ENCODE measurements at places on chromosomes 1 and 21.

- DNase-seq: no peak
These were observed 38.6 kb downstream of the CAPN9 start for GRCh38 chr1:230785636-230786384.

- no peak for DNase-seq
These were observed 7.1 kb upstream of the PRCC start for GRCh38 chr1:156760092-156760795.

- DNase-seq: no peak
These were observed 147.7 kb downstream of the CDC42BPA start for GRCh38 chr1:227170361-227171166.

- no peak for DNase-seq
These were observed 70.2 kb downstream of the BACH1 start for GRCh38 chr21:29368906-29369305.

DNA sequence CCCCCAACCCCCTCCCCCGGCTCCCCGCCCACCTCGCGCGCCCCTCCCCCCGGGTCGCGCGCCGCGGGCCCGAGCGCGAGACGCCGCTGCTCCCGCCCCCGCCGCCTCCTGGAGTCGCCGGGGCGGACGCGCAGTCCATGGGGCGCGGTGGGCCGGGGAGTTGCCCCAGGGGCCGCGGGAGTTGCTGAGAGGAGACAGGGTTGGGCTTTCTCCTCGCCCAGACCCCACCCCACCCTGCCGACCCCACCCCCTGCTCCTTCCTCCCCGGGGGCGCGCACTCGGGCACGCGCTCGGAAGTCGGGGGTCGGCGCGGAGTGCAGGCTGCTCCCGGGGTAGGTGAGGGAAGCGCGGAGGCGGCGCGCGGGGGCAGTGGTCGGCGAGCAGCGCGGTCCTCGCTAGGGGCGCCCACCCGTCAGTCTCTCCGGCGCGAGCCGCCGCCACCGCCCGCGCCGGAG is at the start of gene LAMC1:
Gene LAMC1 (plus strand): TSS at position 275 of the 455 bp plus-strand sequence. CDS start 297 bp downstream, outside the sequence.
- DNase-seq: peak; percentile 77

GRCh38 chr1:3101124-3101939 is 32.3 kb downstream of the PRDM16 start:
- DNase-seq: no peak

GRCh38 chr1:206435445-206435844 is 34.8 kb upstream of the IKBKE start:
- DNase-seq: no peak

GRCh38 chr1:204382714-204383083 is 23.0 kb upstream of the PLEKHA6 start:
- DNase-seq: no peak

DNA sequence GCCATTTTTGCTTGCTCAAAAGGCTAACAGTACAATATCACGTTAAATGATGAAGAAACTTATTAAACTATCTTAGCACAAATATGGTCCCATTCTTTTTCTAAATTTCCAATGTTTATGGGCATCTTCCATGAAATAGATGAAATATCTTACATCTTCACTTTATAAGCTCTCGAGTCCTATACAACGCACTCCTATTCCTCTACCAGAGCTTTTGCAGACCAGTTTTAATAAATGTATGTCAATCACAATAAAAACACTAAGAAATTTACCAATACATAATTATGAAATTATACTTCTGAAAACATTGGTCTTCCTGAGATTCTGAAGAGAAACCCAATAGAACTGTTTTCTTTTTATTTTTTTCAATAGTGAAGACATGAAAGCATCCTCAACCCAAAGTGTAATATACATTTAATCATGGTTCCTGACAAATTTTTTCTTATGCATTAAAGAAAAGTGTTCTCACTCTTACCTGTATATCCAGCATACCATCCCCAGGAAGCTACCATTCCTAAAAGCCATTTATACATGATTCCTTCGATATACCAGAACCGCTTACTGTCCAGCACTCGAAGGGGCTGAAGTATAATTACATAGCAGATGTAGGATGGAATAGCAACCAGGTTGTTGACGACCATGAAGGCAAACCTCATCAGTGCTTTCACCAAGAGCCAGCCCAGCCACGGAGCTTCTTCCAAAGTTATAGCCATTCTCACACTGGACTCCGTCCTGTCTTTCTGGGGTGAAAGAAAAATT is 1.8 kb downstream of the LPGAT1 start:
- no peak for DNase-seq

- DNase-seq: no peak
These were observed 4.9 kb upstream of the LAD1 start for GRCh38 chr1:201404055-201404454.

- DNase-seq: no peak
These were observed 113.9 kb upstream of the CACNA1E start for GRCh38 chr1:181369416-181369815.

DNA sequence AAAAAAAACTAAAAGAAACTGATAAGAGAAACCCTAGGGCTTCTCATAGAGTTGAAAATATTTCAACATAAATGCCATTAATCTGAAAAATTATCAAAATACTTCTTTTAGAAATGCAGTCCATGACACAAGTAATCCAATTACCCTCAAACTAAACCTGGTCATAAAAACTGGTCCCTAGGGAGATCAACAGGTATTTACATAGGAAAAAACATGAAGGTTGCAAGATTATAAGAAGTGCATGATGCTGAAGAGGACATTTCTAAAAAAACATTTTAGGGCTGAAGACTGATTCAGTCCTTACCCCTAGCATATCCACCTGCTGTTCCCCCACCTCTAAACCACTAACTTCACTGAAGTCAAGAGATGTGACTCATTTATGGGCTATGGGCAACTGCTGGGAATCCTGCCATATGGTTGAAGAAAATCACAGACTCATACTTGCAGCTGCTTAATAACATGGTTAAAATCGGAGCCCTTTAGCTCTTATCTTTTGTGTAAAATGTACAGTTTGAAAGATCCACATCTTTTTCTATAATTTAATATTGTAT is 131.0 kb upstream of the RUNX1 start:
- DNase-seq: no peak

GRCh38 chr21:38921511-38922251 is 116.0 kb downstream of the ETS2 start:
- DNase-seq: no peak

- DNase-seq: no peak
These were observed 431 bp downstream of the MTARC1 start for GRCh38 chr1:220787069-220787619.

DNA sequence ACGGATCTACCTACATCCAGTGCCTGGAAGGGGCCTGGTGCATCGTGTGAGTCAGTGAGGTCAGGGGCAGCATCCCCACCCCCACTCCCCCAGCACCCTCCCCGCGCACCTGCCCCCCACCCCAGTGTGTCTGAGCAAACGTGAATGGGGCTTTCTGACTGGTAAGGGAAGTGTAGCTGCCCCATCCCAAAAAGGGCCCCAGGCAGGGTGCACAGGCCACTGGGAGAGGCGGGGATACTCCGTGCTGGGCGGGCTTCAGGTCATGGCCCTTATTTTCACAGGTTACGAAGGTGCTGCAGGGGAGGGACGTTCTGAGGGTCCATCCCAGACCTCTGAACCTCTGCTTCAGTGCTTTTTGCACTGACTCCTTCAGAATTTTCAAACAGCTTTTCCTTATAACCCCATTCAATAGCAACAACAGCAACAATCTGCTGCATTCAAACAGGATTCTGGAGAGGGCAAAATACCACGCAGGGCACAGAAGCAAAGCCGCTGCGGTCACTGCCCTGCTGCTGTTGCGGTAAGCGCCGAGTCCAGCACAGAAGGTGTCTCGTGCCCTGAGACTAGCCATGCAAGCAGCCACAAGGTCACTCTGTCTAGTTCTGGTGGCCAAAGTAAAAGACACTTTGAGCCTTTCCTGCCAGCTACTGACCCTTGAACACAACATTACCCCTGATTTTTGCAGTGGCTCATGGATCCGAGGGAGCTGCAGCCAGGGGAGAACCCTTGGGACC is 10.3 kb downstream of the TTC34 start:
- DNase-seq: no peak

- DNase-seq: no peak
These were observed 40.4 kb downstream of the CASZ1 start for GRCh38 chr1:10755970-10756521.

- DNase-seq: peak; percentile 36
These were observed 234.1 kb downstream of the NCAM2 start for GRCh38 chr21:21232320-21232719.

GRCh38 chr1:2943686-2944260 is 77.5 kb upstream of the ACTRT2 start:
- no peak for DNase-seq

GRCh38 chr1:97570691-97571090 is 350.1 kb downstream of the DPYD start:
- DNase-seq: no peak

GRCh38 chr1:203860396-203861025 is 888 bp upstream of the SNRPE start:
- DNase-seq: peak; percentile 27

DNA sequence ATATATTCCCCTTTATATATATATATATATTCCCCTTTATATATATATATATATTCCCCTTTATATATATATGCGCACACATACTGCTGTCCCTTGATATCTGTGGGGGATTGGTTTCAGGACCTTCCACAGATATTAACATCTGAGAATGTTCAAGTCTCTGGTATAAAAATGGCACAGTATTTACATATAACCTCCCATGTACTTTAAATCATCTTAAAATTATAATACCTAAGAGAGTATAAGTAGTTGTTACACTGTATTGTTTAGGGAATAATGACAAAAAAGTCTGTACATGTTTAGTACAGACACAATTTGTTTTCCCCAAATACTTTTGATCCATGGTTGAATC is 45.8 kb downstream of the NR5A2 start:
- DNase-seq: no peak

DNA sequence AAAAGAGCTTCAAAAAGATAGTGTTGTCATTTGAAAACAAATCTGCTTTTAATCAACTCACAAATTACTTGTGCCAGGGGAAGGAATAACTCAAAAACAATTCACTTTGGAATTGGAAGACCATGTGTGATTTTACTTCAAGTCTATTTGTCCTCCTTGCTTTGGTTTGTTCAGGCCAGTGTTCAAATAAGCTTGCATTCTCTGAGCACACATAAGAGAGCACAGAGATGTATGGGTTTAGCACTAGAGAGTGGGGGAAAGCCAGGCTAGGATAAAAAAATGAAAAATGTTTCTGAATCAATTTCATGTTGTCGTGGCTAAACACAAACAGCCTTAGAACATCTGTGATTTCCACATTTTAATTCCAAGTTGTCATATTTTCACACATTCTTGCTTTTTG is 325.7 kb upstream of the LYPLAL1 start:
- no peak for DNase-seq

GRCh38 chr1:226064816-226065248 is 2.3 kb downstream of the H3-3A start:
- DNase-seq: no peak

- DNase-seq: no peak
These were observed 27.3 kb upstream of the TP53BP2 start for GRCh38 chr1:223873044-223873443.

GRCh38 chr1:246156847-246157246 is 350.2 kb downstream of the SMYD3 start:
- DNase-seq: no peak

GRCh38 chr1:60872426-60873054 is 209.8 kb upstream of the NFIA start:
- DNase-seq: no peak

GRCh38 chr1:29254346-29254745 is 18.0 kb downstream of the PTPRU start:
- DNase-seq: no peak

DNA sequence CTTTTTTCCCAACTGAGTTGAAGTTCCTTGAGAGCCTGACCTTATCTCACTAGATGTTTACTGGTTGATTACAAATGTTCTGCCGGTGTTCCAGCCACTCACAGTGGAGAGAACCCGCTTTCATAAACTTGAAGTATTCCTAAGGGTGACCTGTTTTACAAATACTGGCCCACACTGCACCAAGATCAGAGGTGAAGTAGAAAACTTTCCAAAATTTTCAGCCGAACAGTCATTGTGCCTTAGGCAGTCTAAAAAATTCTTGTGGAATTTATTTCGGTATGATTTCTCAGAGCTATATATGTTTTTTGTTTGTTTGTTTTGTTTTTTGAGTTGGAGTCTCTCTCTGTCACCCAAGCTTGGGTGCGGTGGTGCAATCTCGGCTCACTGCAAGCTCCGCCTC is 44.9 kb upstream of the GUCA2B start:
- no peak for DNase-seq

- no peak for DNase-seq
These were observed 9.5 kb downstream of the EPHA8 start for GRCh38 chr1:22572818-22573217.

- no peak for DNase-seq
These were observed 45.5 kb downstream of the GNG12 start for GRCh38 chr1:67787746-67788145.

GRCh38 chr1:10319750-10320149 is 79.1 kb upstream of the PGD start:
- DNase-seq: no peak

DNA sequence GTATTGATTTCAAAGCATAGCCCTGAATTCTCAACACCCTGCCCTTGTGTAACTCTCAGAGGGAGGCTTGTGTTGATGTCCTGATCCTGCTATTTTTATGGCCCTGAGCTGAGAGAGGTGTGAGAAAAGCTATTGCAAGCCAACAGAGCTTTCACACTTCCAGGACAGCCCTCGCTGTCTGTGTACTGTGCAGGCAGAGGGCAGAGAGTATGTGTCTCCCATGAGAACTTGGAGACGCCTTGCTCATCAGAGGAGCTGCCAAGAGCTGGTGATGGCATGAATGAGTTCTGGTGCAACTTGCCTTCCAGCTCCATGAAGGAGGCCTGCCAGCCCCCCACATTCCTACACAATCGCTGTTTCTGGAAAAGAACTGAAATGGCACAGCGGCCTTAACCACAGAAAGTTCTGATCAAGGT is 144.1 kb upstream of the AJAP1 start:
- DNase-seq: no peak

DNA sequence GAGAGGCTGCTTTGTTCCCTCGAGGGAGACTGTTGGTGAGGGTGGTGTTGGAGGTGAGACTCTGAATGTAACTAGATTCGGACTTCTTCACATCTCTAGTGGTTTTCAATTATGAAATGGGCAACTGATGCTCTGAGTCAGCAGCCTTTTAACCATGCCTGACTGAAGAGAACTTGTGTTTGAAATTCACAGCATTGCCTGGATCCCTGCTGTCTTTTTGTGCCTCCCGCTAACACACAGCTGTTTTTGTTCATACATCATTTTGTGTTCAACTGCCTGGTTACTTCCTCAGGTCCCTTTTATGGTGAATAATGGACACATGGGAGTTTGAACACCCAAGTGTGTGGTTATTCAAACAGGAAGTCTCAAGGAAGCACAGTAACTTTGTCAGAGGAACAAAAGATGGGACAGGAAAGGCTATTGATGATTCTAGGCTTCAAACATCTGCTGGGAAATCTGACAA is 16.8 kb downstream of the LAMC1 start:
- DNase-seq: peak; percentile 46

GRCh38 chr1:150484861-150485260 is 2.4 kb upstream of the TARS2 start:
- peak; percentile 31 for DNase-seq

GRCh38 chr1:2471587-2472001 is 4.5 kb upstream of the PLCH2 start:
- no peak for DNase-seq
